ENCODE measurements at places on chromosomes 3 and 15. TPM values are rescaled to one million over a fixed set of nuclear protein-coding genes. Genes with fewer than 3 reads are reported as not detected.
A peak's percentile ranks its signal among the peaks of the same experiment; 100 is the strongest.

Gene BCHE
- 53.2 TPM for polyA plus RNA-seq

Gene CLDN16
- polyA plus RNA-seq: not detected

Gene ATP6V1A
- polyA plus RNA-seq: 14.7 TPM

Gene NMNAT3
- polyA plus RNA-seq: 4.0 TPM

Gene ARHGAP11A
- polyA plus RNA-seq: 12.4 TPM

Gene PSTPIP1
- 2.5 TPM for polyA plus RNA-seq

Gene MELTF
- polyA plus RNA-seq: 11.2 TPM

Gene PLS1
- 0.79 TPM for polyA plus RNA-seq

Gene CFAP100
- 0.58 TPM for polyA plus RNA-seq

GRCh38 chr3:94481226-94481898, 418.5 kb downstream of the NSUN3 start:
- no peak for DNase-seq

- peak; percentile 47 for DNase-seq
Observed at GRCh38 chr3:48400824-48401433, 28.9 kb downstream of the FBXW12 start.

DNA sequence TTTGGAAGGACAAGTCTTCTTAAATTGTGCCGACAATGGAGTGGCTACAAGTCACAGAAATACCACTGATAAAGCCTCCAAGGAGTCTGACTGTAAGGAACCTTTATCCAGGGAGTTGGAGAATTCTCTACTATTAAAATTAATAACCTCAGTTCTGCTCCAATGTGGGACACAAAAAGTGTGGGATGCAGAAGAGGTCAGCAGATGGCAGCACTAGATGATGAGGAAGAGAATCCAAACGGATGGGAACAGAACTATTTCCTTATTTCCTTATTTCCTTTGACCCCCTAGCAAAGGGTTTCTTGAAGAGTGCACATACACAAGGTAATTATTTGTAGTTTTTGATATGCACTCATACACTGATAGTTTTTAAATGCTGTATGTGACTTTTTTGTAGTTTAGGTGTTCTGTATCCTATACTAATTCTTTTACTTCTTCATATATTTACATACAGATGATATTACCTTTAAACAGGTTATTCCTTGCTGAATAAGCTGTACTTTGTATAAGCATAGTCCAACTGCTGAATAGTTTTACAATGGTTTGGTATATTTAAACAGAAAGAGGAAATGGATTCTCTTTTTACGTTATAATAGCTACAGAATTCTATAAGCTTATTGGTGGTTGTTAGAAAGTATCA, 25.6 kb upstream of the NLGN1 start:
- peak; percentile 33 for DNase-seq

- DNase-seq: no peak
Observed at GRCh38 chr15:43314171-43314570, 16.2 kb downstream of the LCMT2 start.

- no peak for DNase-seq
Observed at GRCh38 chr3:131645638-131646037, 142.9 kb upstream of the MRPL3 start.

DNA sequence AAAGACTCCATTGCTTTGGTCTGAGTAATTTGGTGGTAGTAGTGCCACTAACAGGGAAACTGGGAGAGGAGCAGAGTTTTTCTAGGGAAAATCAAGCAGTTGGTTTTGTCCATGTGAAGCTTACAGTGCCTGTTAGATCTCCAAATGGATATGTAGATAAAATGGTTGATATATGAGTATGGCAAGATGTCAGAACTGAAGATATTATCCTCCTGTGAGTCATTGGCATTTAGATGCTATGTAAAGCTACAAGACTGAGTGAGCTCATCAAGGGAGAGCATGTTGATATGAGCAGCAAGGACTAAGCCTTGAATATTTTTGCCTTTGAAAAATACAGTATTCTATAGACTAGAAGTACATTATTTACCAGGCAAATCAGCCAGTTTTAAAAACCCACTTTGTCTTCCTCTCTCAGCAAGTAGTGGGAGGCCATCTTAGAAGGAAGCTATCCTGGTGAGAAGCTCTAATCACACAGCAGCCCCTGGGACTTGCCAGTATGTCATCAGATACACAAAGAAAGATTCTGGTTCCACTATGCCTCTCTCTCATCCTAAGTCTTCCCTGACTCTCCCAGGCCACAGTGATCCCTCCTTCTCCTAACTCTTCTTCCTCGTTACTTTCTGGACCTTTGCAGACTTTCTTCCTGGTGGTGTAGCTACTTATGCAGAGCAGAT, 77.4 kb upstream of the ANKRD28 start:
- DNase-seq: no peak

DNA sequence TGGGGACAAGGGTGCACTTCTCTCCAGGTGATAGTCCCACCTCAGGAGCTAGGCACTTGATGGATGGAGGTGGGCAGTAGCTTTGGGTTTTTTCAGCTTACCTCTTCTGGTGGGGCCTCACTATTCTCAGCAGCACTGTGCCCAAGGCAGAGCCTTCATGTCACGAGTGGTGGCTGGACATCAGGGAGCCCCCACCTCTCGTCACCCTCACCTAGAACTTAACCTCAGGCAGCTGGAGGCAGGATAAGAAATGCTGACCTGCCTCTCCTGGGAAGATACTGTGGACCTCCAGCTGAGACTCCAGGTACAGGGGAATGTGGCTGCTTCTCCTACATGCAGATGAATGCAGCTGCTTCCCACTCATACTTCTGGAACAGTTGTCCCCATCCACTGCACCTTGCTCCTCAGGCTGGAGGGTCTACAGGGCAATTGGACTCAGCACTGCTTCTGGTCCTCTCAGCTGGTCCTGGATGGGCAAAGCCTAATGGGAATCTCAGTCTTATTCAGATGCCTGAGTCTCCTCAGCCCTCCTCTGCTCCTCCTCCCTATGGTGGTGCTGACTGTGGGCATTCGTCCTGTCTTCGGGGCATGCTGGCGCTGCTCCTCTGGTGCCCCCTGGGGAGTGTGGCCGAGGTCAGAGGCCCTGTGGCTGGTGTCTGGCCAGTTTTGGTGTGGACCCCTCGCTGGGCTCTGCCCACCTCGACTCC, 129.9 kb downstream of the KLF13 start:
- no peak for DNase-seq

GRCh38 chr3:71495708-71496472, 87.6 kb downstream of the FOXP1 start:
- no peak for DNase-seq

- no peak for DNase-seq
Observed at GRCh38 chr3:58667704-58668103, 1.1 kb upstream of the FAM3D start.

DNA sequence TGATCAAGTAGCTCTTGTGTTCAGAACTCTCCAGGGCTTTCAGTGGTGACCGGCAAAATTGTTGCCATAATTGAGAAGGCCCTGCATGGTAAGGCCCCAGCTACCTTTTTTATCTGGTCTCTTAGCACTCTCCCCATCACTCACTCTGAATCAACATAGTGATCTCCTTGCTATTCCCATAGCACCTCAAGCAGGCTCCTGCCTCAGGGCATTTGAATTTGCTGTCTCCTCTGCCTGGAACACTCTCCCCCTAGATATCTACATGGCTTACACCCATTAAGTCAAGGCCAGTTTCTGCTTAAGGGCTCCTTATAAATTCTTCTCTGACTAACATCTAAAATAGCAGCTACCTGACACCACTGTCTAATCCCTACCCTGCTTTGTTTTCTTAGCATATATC, 3.3 kb upstream of the ARID3B start:
- DNase-seq: no peak

DNA sequence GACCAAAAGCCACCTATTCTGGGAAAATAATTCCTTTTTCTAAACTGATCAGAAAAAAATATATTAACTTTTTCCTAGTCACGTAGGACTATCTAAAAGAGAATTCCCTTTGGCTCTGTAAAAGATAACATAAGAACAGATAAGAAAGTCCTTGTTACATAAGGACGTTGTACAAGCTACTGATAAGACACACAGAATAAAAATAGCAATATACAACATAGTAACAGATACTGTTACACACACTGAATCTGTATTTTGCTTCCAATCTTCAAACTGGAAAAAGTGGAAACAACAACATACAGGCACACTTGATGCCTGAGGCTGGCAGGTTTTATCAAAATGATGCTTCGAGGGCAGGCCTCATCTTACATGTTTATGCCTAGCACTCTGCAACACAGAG, 59.8 kb downstream of the SNX4 start:
- no peak for DNase-seq

- no peak for DNase-seq
Observed at GRCh38 chr3:151916781-151917180, 43.3 kb downstream of the SUCNR1 start.

GRCh38 chr3:56787784-56788256, 13.9 kb downstream of the ARHGEF3 start:
- no peak for DNase-seq

DNA sequence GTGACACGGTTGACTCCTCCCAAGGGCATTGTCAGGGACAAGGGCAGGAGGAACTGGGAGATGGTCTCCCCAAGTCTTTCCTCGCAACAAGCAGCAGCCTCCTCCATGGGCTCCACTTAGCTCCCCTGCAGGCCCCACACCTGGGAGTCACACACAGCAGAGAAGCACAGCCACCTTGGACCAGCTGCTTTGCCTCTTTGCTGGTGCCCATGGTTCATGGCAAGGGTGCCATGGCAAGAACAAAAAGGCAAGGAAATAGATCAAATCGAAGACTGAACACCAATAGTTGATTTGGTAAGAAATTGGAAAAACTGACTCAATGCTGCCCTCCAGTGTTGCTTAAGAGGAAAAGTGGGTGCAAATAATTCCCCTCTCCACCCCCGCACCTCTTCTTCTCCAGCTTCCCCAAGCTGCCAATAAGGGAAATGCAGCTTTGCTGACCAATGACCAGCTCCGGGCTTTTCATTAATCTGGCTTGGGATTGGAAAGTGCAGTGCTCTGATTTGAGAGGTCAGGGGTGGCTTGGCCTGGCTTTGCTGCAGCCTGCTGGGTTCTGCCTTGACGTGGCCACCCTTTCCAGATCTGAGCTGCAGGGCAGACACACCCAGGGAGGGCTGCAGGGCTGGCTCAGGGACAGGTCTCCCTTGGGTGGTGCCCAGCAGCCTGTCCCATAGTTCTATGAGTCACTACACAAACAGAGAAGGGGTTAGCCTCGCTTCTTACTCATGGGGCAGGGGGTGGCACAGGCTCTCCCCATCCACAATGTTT, 162.0 kb downstream of the KLF13 start:
- DNase-seq: peak; percentile 67

All from hindlimb muscle (tissue), 1 donor.